ENCODE measurements at places on chromosomes 11 and 22.

DNA sequence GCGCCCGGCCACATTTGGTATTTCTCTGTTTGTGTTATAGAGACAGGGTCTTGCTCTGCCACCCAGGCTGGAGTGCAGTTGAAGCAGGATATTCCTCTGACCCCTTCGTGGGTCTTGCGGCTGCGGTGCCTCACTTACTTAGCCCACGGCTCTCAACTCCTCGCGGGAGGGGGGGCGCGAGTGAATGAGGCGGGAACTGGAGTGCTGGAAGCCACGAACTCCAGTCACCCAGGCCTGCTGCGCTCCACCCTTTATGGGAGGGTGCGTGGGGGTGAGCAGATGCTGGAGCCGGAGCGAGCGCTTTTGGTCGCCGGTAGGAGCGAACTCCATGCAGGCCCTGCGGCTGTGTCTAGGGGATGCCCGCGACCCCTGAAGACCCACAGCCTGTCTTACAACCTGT lies 1.8 kb downstream of the C11orf54 start:
- DNase-seq = no peak

- DNase-seq = no peak
Observed at GRCh38 chr11:44709966-44710365, 16.8 kb upstream of the TSPAN18 start.

GRCh38 chr11:80155412-80156017 lies 714.7 kb upstream of the TENM4 start:
- DNase-seq = no peak

- no peak for DNase-seq
Observed at GRCh38 chr11:42593441-42593840, 718.4 kb upstream of the API5 start.

- DNase-seq = no peak
Observed at GRCh38 chr11:58059007-58059350, 28.2 kb downstream of the OR6Q1 start.

DNA sequence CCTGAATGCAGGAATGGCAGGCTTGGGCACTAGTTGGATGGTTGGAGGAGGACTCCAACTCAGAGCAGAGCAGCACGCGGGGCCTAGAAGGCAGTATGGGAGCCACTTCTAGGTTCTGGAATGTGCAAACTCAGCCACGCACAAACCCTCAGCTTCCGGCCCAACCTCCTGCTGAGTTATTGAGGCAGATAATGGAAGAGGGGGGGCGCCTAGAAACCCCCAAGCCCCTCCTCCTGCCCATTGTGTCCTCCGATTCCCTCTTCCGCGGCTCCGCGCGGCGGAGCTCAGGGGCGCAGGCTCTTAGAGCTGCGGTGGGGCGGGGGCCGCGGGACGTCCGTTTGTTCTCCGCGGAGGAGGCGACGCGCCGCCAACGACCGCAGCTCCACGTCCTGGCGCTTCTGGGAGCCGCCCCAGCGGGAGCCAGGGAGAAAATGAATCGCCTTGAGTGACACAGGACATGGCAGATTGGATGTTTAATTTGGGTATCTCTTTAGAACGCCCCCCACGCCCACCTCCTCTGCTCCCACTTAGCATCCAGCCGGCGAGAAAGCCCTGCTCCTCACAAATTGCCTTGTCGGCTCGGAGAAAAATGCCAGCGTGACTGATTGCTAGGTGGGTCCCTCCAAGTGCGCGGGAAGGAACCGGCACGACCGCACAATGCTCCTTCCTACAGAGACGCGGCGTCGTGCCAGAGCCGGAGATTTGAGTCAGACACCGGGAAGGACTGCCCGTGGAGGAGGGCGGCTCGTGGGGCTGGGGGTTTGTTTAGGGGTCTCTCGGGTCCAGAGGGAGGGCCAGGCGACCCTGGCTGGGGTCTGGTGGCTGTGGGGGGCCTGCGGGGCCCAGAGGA lies 144.6 kb downstream of the NECTIN1 start:
- DNase-seq = no peak

DNA sequence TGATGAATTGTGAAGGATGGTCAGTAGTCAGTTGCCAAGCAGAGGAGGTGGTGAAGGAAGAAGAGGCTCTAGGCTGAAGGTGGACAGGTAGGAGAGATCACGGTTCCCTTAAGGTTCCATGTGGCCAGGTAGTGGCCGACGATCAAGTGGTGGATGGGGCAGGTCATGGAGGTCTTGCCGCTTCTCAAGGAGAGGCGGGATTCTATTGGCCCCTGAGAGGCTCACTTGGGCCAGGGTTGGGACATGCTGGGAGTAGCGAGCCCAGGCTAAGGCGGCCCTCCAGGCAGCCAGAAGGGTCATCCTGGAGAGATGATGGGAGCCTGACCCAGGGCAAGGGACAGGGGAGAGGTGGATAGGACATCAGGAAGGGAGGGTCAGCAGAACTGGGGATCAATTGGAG lies 20.9 kb upstream of the TMPRSS4 start:
- no peak for DNase-seq

DNA sequence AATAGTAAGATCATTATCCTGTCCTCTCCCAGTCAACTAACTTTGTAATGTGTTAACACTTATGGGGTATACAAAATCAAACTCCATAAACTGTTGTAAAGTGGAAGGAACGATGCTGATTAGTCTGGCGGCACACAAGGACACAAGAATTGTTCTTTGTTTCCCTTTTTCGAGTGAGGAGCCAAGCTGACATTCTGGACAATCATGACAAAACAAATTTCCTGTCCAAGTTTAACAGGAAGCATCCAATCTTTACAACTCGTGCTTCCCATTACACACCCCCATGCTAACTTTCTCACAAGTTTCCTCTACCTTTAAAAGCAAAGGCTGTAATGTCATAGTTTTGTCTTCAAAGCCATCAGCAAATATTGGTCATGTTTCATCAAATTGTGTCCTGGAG lies 20.4 kb upstream of the LDLRAD3 start:
- DNase-seq = no peak

DNA sequence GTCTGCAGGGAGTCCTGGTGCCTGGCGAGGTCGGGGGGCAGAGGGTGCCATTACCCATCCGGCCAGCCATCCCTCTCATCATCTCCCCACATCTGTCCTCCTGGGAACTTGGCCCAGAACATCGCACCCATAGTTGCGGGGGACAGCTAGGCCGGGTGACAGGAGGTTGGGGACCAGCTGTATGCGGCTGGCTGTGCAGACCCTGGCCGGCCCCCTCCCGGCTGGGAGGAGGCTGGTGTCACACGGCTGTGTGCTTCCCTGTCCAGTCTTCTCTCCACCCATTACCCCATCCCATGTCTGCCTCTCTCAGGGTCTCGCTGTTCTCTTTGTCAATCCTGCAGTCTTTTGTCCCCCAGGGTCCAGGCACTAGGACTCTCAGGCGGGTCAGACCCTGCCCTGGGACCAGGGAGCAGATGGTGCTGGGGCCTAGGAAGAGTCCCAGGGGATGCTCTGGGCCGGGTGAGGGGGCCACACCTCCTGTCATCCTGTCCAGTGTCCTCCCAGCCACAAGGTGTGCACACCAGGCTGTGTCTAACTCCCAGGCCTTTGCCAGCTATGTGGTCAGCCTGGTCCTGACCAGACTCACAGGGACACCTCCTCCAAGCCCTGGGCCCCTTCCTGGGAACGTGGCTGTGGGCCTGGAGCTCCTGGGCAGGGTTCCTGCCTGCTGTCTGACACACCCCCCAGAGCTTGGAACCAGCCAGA lies 6.4 kb upstream of the TBX1 start:
- no peak for DNase-seq

DNA sequence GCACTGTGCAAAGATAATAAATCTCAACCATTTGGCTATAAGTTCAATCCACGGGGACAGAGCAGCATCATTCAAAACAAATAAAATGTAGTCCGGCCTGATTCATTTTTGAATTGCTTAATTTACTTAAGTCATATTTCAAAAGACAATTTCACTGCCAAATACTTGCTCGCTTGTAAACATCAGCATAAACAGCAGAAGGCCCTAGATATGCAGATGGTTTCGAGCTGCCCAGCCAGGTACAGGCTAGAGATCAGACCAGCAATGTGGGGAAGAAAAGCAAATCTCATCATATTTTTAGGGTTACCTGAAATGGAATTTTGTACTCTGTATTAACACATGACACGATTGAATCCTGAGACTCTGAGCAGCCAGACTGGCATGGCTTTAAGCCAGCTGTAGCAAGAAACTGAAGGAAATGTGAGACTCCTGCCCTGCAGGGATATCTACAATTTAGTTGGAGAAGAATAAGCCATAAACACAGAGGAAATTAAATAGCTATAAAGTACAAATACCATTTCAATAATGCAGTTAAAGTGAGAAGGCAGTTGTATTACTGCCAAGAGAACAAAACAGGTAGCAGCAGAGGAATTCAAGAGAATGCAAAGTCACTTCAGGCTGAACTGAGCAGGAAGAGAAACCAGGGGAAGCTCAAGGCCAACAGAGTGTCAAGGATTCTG lies 440.3 kb downstream of the ETS1 start:
- DNase-seq = no peak

DNA sequence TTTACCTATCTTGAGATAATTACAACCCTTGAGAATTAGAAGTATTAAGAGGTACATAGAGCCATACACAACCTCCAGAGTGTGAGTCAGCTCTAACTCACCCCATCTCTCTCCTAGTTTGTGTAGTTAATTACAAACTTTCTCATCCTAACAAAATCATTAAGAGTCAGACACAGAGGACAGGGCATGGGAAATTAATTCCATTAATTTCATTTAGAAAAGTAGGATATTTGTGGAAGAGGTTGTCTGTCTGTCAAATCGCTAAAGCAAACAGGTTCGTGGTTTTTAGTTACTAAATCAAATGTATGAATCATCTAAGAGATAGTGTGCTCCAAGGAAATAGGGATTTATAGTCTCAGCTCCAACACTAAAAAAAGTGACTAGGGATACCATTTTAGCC lies 1261.4 kb upstream of the TENM4 start:
- DNase-seq = no peak

DNA sequence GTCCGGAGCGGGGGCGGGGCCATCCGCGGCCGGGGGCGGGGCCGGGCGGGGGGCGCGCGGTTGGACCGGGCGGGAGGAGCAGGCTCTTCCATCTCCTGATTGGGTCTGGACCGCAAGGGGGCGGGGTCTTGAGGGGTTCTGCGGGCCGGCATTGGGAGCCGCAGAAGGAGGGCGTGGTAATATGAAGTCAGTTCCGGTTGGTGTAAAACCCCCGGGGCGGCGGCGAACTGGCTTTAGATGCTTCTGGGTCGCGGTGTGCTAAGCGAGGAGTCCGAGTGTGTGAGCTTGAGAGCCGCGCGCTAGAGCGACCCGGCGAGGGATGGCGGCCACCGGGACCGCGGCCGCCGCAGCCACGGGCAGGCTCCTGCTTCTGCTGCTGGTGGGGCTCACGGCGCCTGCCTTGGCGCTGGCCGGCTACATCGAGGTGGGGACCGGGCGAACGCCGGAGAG lies at the start of gene APLP2:
APLP2 (plus strand) TSS at position 236 of the 450 bp plus-strand sequence; CDS start at position 320, 84 bp downstream.
- DNase-seq = peak; percentile 93

GRCh38 chr11:45216901-45217300 lies 69.2 kb downstream of the SYT13 start:
- DNase-seq = no peak

- DNase-seq = no peak
Observed at GRCh38 chr11:22922672-22923071, 62.4 kb upstream of the CCDC179 start.

All from stimulated activated CD4-positive, alpha-beta T cell treated with anti-CD3 and anti-CD28 coated beads, Interleukin-1b, Interleukin-23, amount 100 ng/mL, for 1 hour (primary cell).